ENCODE measurements at places on chromosomes 11 and 22.

GRCh38 chr11:20102397-20102796 lies 57.9 kb downstream of the DBX1 start:
- DNase-seq, result no peak

GRCh38 chr11:10117709-10118351 lies 176.2 kb downstream of the SBF2 start:
- no peak for DNase-seq

GRCh38 chr11:1988667-1989317 lies 8.8 kb downstream of the H19 start:
- DNase-seq, result no peak

DNA sequence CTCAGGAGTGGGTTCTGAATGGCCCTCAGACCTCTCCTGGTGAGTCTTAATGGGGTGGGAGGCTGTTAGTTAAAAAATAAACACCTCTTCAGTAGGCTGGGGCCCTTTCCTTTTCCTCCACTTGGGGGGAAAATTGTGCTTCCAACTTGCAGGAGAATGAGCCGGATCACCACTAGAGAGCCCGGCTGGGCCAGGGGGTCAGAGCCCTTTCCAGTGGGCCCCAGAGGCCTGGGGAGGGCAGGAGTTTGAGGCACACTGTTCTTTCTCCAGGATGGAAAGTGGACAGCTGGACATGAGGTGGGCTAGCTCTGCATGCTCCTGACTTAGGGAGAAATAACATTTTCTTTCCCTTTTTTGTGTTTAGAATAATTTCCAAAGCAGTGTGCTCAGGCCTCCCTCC lies 32.8 kb downstream of the B3GAT1 start:
- DNase-seq, result no peak

DNA sequence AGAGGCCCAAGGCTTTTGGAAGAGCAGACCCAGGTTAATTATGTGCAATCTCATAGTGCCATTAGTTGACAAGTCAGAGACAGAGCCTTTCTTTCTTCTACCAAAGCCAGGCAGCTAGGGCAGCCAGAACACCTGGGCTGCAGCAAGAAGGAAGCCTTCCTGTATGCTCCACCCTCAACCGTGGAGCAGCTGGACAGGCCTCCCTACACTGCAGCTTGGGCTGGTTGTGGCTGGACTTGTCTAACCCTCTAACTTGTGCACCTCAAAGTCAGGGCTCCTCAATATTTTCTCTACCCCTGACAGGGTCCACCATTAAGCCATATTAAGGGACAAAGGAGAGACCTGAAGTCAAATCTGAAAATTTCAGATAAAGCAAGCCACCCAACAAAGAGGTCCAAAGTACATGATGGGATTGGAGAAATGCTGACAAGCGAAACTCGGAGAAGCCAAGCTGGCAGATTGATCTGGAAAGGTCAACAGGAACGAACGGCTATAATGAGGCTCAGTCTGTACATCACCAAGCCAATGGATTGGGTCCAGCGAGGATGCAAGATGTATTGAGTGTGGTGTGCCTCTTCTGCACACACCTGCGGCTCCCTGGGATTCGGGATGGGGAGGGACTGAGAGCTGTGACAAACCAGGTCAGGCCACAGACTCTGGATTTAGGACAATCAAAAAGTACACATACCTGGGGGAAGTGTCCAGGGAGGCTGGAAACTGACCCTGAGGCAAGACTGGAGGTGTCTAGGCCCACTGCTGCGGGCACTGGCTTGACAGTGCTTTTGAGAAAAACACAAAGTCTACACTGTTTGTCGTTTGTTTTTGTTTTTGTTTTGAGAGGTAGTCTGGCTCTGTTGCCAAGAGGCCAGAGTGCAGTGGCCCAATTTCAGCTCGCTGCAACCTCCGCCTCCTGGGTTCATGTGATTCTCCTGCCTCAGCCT lies 11.7 kb upstream of the SLC43A3 start:
- DNase-seq, result no peak

GRCh38 chr11:2076441-2076840 lies 62.7 kb downstream of the IGF2 start:
- no peak for DNase-seq

GRCh38 chr11:131841925-131842635 lies 471.7 kb downstream of the NTM start:
- no peak for DNase-seq

GRCh38 chr11:35629914-35630313 lies 11.7 kb downstream of the FJX1 start:
- no peak for DNase-seq

GRCh38 chr11:33670250-33671011 lies 30.2 kb downstream of the C11orf91 start:
- DNase-seq, result no peak

GRCh38 chr11:75523189-75523588 lies 2.6 kb downstream of the GDPD5 start:
- no peak for DNase-seq

- DNase-seq, result no peak
Measured at GRCh38 chr11:26623076-26623659, 51.1 kb upstream of the MUC15 start.

DNA sequence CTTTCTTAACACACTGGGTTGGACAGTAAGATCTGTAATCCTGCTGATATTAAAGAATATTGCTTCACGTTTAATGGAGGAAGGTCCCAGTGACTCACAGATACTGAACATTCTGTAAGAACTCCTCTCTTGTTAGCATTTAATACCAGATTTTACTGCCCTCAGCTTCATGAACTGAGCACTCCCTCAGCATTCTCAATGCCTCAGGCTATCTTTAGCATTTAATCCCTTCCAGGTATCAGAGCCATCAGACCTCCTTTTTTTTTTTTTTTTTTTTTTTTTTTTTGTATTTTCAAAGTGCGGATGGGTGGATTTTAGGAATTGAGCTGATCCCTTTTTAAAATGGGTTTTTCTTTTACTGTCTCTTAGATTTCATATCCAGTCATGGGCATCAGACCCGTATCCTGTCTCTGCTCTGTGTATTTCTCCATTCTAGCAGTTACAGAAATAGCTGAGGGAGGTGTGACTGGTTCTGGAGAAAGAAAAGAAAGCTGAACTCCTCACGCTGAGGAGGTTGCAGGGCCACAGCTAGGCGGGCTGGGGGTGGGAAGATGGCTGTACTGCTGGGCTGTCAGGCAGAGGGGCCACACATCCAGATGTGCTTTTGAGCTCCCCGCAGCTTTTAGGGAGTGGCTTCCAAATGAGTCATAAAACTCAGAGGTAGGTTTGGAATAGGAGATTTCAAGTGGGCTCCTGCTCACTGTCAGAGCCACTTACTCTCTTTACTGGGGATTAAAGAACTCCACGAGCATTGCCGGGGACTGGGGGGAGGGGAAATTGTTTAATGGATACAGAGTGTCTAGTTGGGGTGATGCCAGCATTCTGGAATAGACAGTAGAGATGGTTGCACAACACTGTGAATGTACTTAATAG lies 97.0 kb downstream of the SYT9 start:
- DNase-seq, result no peak

DNA sequence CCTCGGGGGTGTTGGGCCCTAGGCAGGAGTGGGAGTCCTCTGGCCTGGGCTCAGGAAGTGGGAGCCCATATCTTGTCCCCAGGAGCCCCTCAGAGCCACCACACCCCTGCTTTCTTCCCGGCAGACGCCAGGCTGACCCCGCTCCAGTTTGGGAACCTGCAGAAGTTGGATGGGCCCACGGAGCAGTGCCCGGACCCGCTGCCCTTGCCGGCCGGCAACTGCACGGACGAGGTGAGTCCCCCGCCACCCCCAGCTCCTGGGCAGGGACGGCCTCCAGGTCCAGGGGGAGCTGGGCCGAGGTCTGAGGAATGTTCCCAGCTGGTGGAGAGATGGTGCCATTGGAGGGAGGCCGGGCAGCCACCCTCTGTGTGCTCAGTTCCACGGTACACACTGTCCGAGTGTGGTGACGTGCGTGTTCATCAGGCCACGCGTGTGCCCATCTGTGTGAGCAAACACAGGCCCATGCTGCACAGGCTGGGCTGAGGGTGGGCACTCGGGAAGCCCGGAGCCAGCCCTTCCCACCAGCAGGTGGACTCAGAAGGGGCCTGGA lies 4.8 kb downstream of the MUC5B start:
- no peak for DNase-seq

DNA sequence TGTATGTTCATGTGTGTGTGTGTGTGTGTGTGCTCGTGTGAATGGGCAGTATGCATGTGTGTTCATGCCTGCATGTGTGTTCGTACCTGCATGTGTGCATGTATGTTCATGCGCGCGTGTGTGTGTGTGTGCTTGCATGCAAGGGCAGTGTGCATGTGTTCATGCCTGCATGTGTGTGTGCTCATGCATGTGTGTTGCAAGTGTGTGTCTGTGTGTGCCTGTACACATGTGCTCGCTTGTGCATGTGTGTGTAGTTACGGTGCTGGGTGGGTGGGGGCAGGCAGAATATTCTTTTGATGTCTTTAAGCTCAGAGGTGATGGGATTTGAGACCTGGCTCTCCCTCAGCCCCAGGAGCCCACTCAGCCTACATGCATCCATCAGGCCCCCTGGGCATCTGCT lies 822.1 kb downstream of the BRD1 start:
- no peak for DNase-seq

DNA sequence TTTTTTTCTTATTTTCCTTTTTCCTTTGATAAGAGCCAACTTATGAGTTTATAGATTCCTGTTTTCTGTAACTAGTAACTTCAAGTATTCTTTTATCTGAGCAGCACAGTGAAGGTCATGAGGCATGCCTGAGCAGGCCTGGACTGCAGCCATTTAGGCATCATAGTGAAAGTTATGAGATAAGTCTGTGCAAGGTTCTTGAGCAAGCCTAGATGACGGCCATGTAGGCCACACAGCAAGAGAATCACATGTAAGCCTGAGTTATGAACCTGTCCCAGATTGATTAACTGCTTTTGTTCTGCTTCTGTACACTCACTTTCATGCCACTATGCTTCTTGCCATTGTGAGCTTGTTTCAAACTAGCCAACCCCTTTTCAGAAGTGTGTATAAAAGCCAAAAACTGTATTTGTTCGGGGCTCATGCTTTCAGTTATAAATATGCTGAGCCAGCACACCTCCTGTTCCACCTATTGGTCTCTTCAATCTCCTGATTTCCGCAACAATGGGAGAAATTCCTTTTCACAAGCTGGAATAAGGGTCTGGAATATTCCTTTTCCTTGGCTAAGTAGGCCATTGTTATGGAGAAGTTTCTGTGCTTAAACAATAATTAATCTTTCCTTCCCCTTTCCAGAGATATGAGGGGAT lies 745.7 kb downstream of the FAM181B start:
- no peak for DNase-seq

GRCh38 chr11:84780689-84781293 lies 846.4 kb downstream of the DLG2 start:
- no peak for DNase-seq

- DNase-seq, result no peak
Measured at GRCh38 chr11:1523077-1523476, 36.5 kb upstream of the MOB2 start.

DNA sequence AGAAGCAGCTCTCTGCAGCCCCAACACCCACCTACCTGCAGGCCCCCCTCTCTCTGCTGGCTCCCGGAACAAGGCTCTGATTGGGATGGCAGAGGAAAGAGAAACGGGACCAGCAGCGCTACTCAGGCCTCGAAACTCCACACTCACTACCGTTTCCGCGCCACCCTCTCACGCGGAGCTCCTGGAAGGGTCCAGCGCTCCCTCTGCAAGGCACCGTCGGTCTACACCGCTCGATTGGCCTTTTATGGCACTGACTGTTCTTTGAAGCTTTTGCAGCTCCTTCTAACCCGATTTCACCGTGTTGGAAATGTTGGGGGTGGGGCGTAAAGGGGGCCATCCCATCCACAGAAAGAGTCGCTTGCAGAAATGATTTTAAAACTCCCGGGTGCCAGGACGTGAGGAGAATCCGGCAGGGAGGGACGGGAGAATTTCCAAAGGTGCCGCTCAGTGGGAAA lies 323 bp upstream of the PANX1 start:
- no peak for DNase-seq

GRCh38 chr11:12097219-12097618 lies 13.2 kb upstream of the MICAL2 start:
- no peak for DNase-seq

DNA sequence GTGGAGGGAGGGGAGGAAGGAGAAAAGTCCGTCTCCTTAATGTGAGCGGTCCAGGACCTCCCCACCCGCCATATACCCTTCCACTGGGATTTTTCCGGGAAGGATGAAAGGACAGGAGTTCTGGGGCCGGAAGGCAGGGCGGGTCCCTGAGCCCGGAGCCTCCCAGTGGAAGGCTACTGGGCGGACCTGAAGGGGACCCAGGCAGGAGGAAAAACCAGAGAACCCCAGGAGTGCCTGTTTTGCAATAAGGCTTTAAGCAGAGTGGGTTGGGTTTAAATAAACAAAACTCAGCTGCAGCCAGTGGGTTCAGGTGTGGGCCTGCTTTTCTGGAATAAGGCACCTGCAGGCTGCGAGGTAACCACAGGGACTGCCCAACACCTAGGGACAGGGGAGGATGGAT lies 1.7 kb upstream of the CELSR1 start:
- DNase-seq, result no peak

GRCh38 chr11:91538065-91538464 lies 686.6 kb upstream of the FAT3 start:
- no peak for DNase-seq

GRCh38 chr11:63613517-63614135 lies 607 bp downstream of the PLAAT3 start:
- no peak for DNase-seq

DNA sequence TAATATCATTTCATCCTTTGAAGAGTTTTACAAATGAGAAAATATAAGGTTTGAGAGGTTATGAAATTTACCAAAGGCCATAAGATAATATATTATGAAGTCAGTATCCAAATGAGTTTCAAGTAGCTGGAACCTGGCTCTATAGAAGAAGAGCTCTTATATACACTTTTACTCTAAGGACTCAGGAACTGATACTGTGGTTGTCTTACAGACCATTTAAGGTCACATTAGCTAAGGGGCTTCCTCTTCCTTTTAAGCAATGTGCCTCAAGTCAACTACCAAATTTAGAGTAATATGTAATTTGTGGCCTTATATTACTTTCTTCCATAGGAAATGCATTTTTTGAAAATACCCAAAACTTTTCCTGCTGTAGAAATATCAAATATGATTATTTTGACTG lies 369.3 kb downstream of the DLG2 start:
- DNase-seq, result no peak

DNA sequence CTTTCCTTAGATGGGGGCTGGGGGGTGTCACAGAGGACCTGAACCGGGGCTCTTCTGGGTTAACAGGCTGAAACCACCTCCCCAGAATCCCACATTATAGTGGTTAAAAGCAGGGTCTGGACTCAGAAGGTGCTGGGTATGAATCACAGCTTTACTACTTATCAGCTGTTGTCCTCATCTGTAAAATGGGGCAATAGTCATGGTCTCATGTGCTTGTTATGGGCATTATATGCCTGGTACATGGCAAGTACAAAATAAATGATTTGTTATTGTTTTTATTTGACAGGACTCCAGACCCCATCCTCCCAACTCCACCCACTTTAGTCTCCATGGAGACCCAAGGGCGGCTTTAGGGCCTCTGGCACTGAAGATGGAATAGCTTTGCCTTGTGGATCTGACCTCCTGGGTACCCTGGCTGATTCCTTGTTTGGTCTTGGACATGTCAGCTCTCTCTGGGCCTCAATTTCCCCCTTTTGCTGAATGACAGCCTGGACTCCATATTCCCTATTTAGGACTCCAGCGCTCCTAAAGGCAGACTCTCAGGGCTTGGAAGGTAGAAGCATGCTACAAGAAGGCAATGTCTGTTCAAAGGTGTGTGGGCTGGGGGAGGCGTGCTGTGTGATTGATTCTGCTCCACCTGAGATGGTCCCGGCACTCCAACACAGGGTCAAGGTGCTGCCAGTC lies 812 bp upstream of the SMTN start:
- DNase-seq, result no peak
